Kidney epithelial cell (primary cell): ENCODE measurements at places on chromosomes 7 and 10. TPM values are rescaled to one million over a fixed set of nuclear protein-coding genes. Genes with fewer than 3 reads are reported as not detected.

SPRN gene
- 0.55 and 2.1 TPM in 2 replicates for total RNA-seq

GRCh38 chr7:2993868-2994267, 49.8 kb downstream of the CARD11 start:
- peak; percentile 19 for DNase-seq

DNA sequence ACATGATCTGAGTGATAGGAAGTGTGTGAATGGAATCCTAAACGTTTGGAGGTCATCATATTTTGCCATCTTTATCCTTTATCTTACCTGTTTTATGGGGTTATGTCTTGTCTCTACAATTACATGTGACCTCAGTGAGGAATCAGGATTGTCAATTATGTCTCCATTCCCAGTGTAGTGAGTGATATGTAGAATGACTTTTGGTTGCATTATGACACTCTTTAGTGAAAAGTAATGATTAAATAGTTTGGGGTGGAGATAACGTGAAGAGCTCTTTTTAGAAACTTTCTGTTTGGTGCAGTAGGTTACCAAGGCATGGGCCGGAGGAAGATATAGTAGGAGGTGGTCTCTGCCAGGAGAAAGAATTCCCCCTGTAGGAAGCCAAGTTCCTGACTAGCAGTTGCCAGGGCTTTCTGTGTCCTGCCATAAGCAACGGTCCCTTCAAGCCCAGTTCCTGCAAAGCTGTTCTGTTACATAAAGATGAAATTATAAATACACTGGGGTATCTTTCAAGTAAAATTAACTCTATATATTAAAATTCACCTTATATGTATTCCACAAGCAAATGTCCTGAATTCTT, 228.2 kb downstream of the NSUN6 start:
- no peak for DNase-seq

GRCh38 chr10:75067272-75067671, 44.2 kb upstream of the SAMD8 start:
- DNase-seq: no peak

- no peak for DNase-seq
These were observed 990.3 kb downstream of the KCNMA1 start for GRCh38 chr10:76647301-76647700.

GRCh38 chr10:113751181-113751732, at the start of gene PLEKHS1:
TSS of gene PLEKHS1 (plus strand) at chr10:113751682. CDS start at chr10:113755278, 3,596 bp downstream.
- DNase-seq: no peak

GRCh38 chr10:6431861-6432260, 148.2 kb downstream of the PRKCQ start:
- DNase-seq: no peak

GRCh38 chr7:21429021-21429420, 1.1 kb downstream of the SP4 start:
- DNase-seq: no peak

GRCh38 chr7:94452239-94452638, 57.4 kb upstream of the CASD1 start:
- no peak for DNase-seq
